ENCODE measurements at places on chromosomes 3 and 15.

- DNase-seq, result no peak
Measured at GRCh38 chr3:67601385-67601784, 53.0 kb downstream of the SUCLG2 start.

GRCh38 chr15:86743283-86743903, 663.7 kb downstream of the AGBL1 start:
- DNase-seq, result peak; percentile 59

DNA sequence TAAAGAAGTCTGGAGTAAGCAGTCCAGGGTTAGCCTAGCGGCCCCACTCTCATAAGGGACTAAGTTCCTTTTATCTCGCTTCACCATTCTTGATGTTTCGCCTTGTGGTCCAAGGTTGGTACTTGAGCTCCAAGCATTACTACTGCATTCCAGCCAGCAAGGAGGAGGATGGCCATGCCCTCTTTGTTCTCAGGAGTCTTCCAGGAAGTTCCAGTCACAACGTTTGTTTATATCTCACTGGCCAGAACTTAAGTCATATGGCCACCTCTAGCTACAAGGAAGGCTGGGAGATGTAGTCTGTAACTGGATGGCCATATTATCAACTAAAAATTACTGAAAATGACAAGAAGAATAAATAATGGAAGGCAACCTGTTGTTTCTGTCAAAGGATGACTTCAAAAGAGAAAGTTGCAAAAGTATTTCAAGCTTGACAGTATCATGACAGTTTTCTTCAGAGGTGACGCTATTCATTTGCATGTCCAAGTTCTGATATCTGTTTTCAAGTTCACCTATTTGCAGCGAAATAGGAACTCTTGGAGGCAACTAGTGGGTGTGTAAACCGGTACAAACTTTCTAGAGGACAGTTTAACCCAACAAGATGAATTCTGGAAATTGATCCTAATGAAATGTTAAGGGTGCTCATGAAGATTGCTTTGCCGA, 118.6 kb downstream of the PGPEP1L start:
- no peak for DNase-seq

- DNase-seq, result peak; percentile 52
Measured at GRCh38 chr3:56787784-56788256, 13.9 kb downstream of the ARHGEF3 start.

- no peak for DNase-seq
Measured at GRCh38 chr3:63240381-63240902, 37.7 kb upstream of the SYNPR start.

DNA sequence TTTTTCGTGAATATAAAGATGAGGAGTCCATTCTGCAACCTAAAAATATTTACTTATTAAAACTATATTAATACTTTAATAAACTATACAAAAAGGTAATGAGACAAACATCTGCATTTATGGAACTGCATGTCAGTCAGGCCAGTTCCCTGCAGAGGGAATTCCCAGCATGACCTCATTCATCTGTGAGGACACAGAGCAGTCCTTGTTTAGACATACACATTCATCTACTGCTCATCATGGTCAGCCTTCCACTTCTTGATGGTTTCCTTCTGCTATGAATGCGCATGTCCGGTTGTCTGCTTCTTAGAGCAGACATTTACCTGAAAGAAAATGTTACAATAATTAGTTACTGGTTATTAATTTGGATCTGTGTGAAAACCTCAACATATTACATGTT, 3.3 kb upstream of the ACTR8 start:
- DNase-seq, result no peak
